ENCODE measurements at places on chromosomes 1 and 21.

- no peak for DNase-seq
These were observed 14.3 kb downstream of the RRP15 start for GRCh38 chr1:218299416-218299815.

DNA sequence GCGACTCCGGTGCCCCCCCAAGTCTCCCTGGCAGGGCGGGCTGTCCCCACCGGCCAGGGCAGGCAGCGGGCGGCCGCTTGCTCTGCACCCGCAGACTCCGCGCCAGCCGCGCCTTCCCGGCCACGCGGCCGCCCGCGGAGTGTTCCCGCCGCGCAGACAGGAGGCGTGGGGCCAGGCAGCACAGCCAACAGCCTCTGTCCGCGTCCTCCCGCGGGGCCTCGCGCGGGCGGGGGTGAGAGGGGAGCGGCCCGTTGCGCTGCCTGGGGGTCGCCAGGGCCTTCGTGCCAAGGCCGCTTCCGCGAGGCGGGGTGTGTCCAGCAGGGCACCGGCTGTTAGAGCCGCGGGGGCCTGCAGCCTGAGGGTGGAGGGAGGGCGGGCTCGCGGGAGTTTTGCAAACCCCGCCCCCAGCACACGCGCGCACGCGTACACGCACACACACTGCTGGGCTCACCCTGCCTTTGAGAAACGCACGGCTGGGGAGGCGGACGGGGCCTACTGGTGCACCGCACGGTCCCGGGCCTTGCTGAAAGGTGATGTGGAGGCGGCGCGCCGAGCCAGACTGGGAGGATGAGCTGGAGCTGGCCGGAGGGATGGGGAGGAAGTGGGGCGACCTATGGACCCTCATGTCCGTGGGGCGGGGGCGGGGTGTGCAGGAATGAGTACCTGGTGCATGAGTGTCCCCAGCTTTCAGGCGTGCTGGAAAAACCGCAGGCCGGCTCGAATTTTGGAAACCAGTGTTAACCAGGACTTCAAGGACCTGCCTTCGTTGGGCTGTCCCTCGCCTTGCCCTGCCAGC, 41.5 kb downstream of the KIAA1614 start:
- DNase-seq: peak; percentile 78

GRCh38 chr1:108669679-108670078, 8.8 kb upstream of the HENMT1 start:
- DNase-seq: no peak

DNA sequence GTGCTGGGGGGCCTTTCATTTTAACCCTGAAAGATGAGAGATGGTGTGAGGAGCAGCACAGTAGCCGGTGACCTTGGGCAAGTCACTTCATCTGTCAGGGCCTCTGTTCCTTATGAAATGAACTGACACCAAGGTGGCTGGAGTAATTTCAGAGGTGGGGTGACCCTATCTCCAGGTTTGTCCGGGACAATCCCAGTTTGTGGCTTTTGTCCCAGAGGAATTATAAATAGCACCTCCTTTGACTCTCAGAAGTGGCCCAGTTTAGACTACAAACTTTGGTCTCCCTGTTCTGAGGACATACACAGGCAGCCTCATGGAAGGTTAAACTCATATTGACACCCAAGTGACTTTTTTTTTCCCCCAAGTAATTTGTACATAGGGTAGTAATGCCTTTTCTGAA, 14.6 kb downstream of the ACTN2 start:
- no peak for DNase-seq

DNA sequence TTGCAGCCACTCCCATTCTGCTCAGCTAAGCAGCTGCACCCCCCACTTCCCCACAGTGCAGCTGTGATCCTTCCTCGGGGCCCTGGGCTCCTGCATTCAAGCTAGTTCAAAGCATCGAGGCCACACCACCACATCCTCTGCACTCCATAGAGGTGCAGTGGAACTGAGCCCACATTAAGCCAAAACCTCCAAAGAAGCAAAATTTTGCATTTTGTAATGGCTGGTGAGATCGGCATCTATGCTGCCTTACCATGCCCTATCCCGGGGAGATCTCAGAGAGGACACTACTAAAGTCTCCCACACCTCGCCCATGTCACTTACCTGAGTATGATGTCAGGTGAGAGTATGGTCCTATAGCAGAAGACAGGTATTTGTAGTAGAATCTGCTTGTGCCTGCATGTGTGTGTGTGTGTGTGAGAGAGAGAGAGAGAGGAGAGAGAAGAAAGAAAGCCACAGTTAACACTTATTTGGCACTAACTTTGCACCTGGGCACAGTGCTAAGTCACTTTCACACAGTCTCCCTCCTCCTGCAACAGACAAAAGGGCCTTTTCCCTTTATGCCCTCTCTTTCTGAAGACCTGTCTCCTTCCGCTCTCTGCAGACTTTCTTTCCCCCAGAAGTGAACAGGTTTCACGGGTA, 89.8 kb downstream of the KIF14 start:
- no peak for DNase-seq

- no peak for DNase-seq
These were observed 397.9 kb downstream of the PTBP2 start for GRCh38 chr1:97119260-97120158.

- no peak for DNase-seq
These were observed 57.3 kb upstream of the BCAR3 start for GRCh38 chr1:93738926-93739325.

- DNase-seq: no peak
These were observed 138.4 kb upstream of the KRTAP19-8 start for GRCh38 chr21:31176725-31177124.

DNA sequence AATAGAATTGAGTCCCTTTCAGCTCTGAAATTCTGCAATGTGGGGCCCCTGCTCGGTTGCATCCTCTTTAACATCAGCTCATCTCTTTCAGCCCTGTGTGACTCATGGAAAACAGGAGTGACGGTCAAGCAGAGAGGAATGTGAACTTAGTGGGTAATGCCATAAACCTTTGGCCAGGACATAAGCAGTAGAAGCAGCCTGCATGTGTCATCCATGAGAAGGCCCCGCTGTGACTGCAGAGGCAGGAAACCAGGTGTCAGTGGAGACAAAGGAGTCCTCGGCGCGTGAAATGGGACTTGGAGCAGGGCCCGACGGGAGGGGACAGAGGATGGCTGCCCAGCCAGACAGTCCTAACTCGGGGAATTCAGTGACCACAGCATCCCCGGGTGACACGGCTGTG, 21.1 kb upstream of the EPHB2 start:
- no peak for DNase-seq

- no peak for DNase-seq
These were observed 12.2 kb upstream of the CCDC27 start for GRCh38 chr1:3740042-3740441.

DNA sequence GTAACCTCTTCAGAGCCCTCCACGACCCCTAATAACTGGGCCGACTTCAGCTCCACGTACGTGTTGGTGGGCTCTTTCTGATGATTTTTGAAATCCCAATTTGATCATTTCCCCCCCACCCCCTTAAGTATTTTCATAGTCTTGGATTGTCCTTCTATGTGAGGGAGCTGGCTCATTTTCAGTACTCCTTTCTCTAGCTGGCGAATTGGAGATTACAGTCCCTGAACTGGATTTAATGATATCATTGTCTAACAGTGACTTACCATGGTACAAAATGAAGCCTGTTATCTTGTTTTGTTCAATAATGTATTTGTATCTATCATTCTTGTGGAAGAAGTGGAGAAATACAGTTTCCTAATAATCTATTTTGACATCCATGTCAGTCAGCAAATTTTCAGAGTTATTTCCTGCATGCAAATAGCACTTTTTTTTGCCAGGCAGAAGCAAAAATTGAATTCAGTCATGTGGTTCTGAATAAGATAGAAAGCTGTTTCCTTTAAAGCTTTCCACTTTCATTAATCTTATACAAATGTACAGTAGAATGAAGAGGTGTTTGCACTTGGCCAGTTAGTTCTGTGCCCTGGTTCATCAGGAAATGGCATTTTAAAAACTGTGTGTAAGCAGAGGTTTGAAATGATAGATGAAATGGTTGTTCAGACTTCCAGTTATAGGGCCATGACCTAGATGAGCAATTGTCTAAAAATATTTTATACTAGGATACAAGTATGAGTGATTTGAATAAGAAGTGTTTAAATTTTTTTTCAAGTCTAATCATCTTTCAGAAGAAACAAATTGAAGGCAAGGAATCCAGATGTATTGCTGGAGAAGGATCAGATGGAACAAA, 104.2 kb downstream of the ATP5PO start:
- DNase-seq: no peak

- DNase-seq: no peak
These were observed 7.6 kb downstream of the UBASH3A start for GRCh38 chr21:42411197-42411869.

DNA sequence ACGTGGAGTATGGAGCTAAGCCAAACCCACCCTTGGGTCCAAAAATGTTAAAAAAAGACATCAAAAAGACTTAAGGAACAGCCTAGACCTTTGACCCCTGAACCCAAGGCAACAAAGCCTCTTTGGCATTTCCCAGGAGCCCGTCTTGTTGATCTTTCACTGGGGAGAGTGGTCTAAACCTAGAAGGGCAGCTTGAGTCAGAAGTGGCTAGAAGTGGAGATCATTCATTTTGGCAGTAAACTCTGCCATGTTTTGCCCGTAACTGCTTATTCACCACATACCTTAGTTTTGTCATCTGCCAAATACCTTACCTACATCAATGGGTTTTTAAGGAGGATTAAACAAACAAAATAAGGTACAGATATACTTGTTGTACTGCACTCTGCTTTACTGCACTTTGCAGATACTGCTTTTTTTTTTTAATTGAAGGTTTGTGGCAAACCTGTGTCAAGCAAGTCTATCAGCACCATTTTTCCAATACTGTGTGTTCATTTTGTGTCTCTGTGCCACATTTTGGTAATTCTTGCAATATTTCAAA, 1.7 kb upstream of the CTSE start:
- DNase-seq: no peak

- DNase-seq: no peak
These were observed 45.5 kb downstream of the TNFSF4 start for GRCh38 chr1:173161510-173162221.

DNA sequence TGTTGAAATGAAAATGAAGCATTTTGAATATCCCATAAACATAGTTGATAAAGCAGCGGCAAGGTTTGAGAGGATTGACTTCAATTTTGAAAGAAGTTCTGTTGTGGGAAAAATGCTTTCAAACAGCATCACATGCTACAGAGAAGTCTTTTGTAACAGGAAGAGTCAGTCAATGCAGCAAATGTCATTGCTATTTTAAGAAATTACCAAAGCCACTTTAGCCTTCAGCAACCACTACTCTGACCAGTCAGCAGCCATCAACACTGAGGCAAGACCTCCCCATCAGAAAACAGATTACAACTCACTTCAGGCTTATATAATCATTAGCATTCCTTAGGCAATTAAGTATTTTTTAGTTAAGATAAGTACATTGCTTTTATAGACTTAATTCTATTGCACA, 33.8 kb upstream of the FCRL3 start:
- no peak for DNase-seq

DNA sequence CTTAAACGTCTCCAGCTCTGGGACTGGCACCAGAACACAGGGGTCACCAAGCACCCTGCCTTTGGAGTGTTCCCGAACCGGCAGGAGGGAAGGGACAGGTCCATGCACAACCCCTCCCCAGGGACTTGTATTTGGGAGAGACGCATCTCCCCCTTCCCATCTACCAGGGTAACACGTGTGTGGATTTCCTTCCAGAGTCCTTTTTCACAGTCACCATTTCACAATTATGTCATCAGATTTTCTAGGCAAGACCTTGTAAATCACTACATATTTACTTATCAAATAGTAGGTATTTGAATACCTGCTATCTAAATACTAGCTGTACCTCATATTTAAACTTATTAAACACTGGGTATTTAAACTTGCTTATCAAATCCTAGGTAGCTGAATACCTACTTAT, 57.4 kb upstream of the AJAP1 start:
- no peak for DNase-seq

- DNase-seq: no peak
These were observed 58.1 kb downstream of the ZSWIM5 start for GRCh38 chr1:45148209-45148825.

GRCh38 chr1:58900396-58900795, 116.5 kb upstream of the JUN start:
- no peak for DNase-seq

GRCh38 chr1:218350801-218351266, 5.7 kb downstream of the TGFB2 start:
- DNase-seq: no peak

- no peak for DNase-seq
These were observed 190.9 kb upstream of the ADGRL4 start for GRCh38 chr1:79197421-79197820.

DNA sequence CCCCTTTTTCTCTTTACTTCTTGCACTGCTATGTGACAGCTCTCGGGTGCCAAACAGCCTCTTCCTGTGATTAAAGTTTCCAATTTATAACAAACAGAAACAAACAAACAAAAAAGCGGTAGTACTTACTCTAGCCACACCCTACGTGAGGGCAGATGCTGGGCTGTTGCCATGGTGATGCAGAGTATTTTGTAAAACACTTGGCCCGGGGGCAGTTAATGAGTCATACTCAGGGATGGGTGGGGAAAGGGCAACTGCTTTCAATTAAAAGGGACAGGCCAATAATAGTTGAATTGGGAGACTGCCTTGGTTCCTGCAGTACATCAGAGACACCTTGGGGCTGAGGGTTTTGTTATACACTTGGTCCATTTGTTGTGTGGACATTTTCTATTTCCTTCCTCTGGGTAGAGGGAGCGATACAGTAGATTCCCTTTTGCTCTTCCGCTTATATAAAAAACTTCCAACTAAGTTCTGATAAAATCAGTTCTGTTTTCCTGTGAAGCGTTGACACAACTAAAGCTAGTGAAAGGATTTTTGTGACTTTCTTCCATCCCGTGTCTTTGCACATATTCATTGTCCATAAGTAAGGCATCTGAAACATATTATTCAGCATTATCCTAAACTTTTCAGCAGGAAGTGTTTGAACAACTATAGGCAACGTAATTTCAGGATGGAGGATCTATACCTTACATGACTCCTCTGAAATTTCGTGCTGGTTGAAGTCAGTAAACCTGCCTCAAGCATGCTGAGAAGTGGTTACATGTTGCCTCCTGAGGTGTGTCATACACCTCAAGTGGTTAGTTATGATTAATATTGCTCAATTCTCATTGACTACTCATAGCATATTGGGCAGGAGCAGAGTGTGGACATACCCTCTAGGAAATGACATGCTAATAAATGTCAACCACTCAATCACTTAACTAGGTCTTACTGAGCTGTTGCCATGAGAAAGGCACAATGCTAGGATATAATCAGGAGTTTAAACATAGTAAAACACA, 36.7 kb upstream of the THEM4 start:
- peak; percentile 88 for DNase-seq

- no peak for DNase-seq
These were observed 150.5 kb downstream of the LYPLAL1 start for GRCh38 chr1:219324171-219324570.

DNA sequence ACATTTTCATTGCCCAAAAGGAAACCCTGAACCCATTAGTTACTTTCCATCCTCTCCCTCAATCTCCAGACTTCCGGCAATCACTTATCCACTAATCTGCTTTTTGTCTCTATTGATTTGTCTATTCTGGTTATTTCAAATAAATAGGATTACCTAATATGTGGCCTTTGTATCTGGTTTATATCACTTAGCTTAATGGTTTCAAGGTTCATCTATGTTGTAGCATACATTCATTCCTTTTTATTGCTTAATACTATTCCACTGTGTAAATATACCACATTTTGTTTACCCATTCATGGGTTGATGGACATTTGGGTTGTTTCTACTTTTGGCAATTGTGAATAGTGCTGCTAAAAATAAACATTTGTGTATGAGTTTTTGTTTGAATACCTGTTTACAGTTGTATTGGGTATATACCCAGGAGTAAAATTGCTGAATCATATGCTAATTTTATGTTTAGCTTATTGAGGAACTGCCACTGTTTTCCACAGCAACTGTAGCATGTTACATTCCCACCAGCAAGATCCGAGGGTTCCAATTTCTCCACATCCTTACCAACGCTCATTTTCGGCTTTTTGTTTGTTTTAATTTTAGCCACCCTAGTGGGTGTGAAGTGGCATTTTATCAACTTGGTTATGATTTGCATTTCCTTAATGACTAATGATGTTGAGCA, 2.5 kb upstream of the SLC25A44 start:
- no peak for DNase-seq
